ENCODE measurements at places on chromosomes 1 and 21. TPM values are rescaled to one million over a fixed set of nuclear protein-coding genes. Genes with fewer than 3 reads are reported as not detected.

ADGRL4 gene
- 28.3 TPM for polyA plus RNA-seq

ADAMTS4 gene
- 1.1 TPM for polyA plus RNA-seq

NUP210L gene
- polyA plus RNA-seq: 0.04 TPM

ZMYM1 gene
- 16.2 TPM for polyA plus RNA-seq

MCOLN3 gene
- 7.5 TPM for polyA plus RNA-seq

MAP3K21 gene
- 29.2 TPM for polyA plus RNA-seq

Data from right renal cortex interstitium (tissue), 3 donors.